ENCODE measurements at places on chromosomes 3 and 15.

- DNase-seq = no peak
These were observed 273.5 kb upstream of the ADAMTS9 start for GRCh38 chr3:64961301-64961700.

- DNase-seq = no peak
These were observed 35.0 kb downstream of the ACAP2 start for GRCh38 chr3:195407531-195408409.

DNA sequence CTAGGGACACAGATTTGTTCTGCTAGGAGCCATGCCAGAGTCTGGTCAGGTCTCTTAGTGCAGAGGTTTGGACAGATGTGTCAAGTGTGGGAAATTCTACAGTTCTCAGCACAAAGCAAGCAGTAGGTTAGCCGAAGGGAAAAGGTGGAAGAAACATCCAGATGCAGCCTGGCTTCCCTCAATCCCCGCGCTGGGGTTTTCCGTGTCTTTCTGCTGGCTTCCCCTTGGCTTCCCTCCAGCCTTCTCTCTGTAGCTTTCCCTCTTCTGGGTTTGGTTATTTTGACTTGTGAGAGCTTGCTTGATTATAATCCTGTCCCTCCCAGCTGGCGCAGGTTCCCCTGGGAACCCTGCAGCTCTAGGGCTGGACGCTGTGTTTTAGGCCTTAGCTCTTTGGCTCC, 4.1 kb downstream of the TF start:
- DNase-seq = no peak

GRCh38 chr3:153617463-153617862, 455.4 kb downstream of the RAP2B start:
- no peak for DNase-seq

DNA sequence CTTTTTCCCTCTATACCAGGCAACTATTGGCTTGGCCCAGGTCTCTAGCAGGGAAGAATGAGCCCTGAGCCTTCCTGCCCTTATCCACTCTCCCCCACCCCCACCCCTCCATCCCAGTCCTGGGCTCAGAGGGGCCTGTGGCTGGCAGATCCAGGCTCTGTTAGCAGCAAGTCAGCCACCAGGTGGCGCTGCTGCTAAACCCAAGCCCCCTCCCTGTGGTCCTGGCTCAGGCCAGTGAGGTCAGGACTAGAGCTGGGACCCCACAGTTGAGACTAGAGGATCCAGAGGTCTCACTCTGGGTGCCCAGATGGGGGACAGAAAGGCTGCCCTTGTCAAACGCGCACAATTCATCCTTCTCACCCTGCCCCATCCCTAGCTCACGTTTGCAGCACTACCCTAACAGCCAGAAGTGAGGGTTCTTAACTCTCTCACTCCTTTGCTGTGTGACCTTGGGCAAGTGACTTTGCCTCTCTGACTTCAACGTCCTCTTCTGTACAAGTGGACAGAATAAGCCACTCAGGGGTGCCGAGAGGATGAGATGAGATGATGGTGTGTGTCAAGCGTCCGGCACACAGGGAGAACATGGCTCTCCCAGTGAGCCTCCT, 46.8 kb upstream of the SLC6A1 start:
- no peak for DNase-seq

DNA sequence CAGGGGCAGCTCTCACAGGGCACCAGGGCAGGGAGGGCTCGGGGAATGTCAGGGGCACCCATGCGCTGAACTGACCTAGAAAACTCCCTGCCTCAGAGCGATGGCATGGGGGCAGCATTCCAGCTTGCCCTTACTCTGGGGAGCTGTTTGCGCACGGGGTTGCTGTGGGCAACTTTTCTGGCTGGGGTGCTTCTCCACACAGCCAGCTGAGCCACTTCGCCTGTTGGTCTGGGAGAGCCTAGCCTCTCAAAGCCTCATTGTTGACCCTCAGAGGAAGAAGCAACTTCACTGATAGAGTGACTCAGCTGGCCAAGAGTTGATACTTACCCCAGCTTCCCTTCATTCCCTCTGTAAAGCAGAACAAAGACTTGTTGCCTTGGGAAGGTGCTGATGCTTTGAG, 42.6 kb upstream of the MRPS22 start:
- DNase-seq = no peak

GRCh38 chr3:18444595-18445400, 19.7 kb upstream of the SATB1 start:
- DNase-seq = no peak

DNA sequence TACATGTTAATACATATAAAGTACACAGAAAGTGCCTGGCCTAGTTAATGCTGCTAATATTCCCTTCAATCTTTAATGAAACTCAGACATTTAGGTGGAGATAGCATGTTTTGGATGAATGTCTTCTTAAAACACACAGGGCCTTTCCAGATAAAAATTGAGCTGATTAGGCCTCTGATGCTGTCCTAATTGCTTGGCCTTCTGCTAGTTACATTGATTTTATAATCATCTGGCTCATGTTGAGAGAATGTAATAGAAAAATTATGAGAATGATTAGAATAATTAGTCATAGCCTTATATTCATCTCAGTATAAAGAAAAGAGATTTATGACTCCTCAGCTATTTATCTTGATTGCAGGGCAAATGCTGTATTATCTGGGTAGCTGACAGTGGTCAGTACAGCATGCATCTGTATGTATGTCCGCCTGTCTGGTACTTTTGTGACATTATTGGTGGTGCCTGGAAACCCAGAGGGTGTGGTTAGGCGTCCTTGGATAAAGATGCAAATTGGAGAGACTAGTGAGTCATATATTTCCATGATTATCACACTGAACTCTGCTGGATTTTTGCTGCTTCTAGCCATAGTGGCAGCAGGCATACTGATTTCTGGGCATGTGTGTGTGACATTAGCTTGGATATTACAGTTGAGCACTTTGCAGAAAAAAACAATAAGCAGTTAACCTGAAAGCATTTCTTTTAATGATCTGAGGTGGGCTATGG, 120.8 kb downstream of the FEZF2 start:
- DNase-seq = no peak
